ENCODE measurements at places on chromosomes 5 and 9.

- DNase-seq = no peak
Measured at GRCh38 chr5:68949256-68949655, 144.6 kb upstream of the SLC30A5 start.

DNA sequence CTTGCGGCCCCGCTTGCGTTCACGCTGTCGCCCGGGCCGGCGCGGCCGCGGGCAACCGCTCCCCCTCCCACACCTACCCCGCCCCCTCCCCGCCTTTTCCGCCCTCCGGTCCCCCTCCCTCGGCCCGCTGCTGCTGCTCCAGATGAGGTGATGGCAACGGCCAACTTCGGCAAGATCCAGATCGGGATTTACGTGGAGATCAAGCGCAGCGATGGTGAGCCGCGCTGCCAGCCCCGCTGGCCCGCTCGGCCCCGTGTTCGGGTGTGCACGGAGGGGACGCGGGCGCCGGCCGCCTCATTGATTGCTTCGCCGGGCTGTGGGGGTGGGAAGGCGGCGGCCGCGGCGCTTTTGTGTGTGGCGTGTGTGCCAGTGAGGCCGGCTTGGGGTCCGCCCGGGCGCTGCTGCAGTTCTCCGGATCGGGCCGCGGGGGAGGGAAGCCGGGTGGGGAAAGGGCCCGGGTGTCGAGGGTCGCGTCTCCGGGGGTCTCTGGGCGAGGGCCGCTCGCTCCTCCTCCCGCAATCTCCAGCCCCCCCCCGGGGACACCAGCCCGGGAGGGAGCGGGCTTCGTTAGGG is 403 bp downstream of the KIF2A start:
- no peak for DNase-seq

DNA sequence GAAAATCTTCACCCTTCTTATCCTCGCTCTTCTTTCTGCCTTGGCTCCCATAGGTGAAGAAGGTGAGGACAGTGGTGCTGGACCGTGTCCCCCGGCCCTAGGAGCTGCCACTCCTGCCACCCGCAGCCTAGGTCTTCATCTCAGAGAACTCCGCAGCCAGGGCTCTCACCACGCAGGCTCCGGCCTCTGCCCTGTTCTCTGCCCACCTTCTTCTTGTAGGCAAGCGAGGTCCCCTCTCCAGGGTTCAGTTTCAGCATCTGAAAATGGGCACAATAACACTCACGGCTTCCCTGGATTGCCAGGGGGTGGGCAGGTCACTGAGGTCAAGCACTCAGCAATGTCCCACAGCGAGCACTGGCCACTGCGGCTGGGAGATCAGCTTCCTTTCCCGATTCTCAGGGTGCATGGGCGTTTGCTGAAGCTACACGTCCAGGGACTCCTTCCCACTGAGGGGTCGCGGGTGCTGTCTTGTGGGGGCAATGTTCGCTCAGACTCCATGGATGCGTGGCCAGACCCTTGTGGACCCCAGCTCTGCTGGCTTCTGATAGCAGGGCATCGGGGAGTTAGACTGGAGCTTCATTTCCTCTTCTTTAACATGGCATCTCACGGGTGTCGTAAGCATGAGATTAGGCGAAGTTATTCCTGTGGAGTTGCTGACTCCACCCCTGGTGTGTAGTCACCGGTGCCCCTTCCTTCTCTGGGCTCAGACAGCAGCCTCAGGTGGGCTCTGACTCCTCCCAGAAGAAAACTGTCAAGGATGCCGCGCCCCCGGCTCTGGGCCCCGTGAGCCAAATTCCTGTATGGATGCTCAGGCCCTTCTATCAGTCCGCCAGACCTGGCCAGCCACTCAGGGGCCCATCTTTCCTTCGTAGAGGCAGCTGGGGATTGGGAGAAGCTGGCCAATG is 145.1 kb upstream of the IRX2 start:
- no peak for DNase-seq

GRCh38 chr9:76298521-76299144 is 95.6 kb downstream of the RFK start:
- DNase-seq = no peak

DNA sequence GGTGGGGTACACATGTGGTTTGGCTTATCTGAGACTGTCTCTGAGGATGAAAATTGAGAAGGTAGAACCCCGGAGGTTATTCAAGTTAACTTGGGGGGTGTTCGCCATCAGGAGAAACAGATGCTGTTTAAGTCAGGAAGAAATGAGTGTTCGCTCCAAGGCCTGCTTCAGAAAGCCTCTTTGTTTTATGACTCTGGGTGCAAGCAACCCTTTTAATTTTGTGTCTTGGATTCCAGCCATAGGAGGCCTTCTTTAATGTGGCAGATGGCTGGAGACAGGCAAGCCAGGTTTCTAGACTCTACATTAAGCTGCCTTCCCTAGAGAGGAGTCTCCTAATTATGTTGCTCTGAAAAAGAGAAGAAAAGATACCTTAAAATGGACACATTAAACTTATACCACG is 4.2 kb upstream of the SMAD5 start:
- DNase-seq = no peak

DNA sequence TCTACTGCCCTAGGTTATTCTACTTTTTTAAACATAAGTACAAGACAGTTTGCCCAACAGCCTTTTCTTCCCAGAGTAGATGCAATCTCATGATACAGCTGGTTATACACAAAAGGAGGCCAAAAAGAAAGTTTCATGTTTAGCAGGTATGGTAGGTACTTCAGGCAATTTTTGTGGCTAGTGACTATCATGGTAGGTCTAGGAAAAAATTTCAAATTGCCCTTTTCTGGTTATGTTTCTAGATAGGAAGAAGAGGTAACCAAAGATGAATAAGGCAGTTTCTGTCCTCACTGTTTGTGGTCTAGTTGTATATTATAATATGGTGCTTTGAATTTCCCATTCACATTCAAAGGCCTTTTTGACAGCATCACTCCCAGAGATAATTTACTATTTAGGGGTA is 19.7 kb downstream of the MEGF9 start:
- no peak for DNase-seq

- DNase-seq = no peak
Measured at GRCh38 chr9:131918481-131918880, 161.2 kb downstream of the MED27 start.

DNA sequence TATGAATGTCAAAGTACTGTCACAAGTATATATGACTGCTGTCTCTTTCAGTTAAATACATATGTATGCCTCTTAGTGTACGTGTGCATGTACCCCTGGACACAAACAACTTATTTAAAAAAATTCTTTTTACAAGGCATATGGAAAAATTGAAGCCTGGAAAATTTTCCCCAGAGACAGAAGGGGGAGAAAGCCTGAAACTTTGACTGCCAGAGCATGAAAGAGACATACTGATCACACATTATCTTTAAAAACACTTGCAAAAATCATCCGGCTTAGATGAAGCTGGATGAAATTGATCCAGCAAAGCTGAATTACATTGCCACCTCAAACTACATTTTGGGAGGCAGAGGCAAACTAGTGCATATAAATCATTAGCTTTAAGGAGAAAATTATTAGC is 88.0 kb upstream of the NFIB start:
- DNase-seq = no peak

- DNase-seq = no peak
Measured at GRCh38 chr9:95116002-95116807, 201.3 kb downstream of the FANCC start.

- DNase-seq = no peak
Measured at GRCh38 chr5:75536694-75537360, 25.1 kb downstream of the POLK start.

GRCh38 chr5:177312649-177313181 is 1.0 kb upstream of the MXD3 start:
- no peak for DNase-seq

DNA sequence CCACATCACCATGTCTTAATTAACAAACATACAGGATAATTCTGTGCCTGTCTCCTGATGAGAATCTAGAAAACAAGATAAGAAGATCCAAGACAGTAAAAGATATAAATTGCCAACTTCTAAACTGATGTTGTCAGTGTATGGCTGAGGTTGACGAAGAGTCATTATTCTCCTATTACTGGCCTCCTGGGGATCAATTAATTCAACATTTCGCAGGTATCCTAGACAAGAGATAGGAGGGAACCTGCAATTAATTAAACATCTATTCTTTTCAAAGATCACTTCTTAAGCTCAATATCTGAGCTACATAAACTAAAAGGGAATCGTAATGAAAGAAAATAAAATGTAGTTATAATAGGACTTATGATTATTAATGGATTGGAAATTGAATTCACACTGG is 232.0 kb upstream of the GRIA1 start:
- no peak for DNase-seq

GRCh38 chr5:42624912-42625311 is 131.7 kb upstream of the CCDC152 start:
- no peak for DNase-seq

- DNase-seq = no peak
Measured at GRCh38 chr5:178998441-178998840, 3.3 kb upstream of the GRM6 start.

DNA sequence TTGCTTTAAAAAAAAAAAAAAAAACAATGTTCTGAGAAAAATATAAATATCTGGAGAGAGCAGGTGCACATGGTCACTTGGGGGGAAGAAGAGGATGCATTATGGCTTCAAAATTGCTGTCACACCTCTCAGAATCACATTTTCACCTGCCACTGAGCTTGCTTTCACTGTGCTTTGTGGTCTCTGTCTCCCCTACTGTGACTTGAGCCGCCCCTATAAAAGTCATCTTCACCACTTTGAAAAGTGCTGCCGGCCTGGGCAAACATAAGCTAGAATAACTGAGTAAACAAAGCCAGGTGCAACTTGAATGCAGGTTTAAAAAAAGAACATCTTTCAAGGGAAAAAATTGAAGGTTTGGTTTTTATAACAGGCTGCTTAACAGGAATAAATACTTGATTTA is 368.1 kb upstream of the GRIA1 start:
- DNase-seq = no peak

- DNase-seq = no peak
Measured at GRCh38 chr5:160514866-160515265, 93.2 kb downstream of the PTTG1 start.

GRCh38 chr9:134548185-134548584 is 93.4 kb upstream of the COL5A1 start:
- DNase-seq = no peak

DNA sequence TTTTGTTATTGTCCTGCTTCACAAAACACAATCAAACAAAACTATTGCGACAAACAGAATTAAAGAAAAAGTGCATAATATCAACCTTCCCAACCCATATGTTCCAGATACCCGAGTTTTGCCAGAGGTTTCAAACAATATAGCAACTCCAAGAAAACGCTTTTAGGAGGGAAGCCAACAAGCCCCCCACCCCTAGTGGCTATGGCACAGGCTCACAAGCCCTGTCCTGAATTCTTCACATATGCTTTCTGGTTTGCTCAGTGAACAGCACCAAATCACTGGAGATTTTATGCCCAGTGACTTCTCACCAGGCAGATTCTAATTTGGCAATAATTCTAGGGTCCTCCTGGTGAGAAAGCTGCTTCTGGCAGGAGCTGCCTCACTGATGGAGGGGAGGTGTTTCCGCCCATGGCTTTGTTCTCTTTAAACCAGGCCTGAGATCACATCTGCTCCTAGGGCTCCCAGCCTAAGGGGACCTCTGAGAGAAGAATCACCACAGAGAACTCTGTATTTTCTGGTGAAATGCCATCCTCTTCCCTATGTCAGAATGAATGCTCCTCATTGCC is 1982.4 kb downstream of the EFNA5 start:
- DNase-seq = no peak

DNA sequence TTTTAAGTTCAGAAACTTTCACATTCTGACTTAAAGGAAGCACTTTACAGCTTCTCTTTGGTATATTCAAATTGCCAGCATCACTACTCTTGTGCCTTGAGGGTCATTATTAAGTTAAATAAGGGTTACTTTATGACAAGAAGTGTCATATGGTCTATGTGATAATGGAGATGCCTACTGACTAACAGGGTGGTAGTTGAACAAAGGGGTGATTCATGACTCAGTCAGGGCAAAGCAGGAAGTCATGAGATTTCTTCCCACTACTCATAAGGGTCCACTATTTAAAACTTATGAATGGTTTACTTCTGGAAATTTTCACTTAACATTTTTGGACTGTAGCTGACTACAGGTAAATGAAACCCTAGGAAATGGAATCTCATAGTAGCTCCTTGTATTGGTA is 938.3 kb upstream of the PTPRD start:
- DNase-seq = no peak

- DNase-seq = no peak
Measured at GRCh38 chr9:89455356-89455824, 42.5 kb downstream of the SEMA4D start.

GRCh38 chr9:6367128-6367890 is 39.1 kb downstream of the TPD52L3 start:
- no peak for DNase-seq

DNA sequence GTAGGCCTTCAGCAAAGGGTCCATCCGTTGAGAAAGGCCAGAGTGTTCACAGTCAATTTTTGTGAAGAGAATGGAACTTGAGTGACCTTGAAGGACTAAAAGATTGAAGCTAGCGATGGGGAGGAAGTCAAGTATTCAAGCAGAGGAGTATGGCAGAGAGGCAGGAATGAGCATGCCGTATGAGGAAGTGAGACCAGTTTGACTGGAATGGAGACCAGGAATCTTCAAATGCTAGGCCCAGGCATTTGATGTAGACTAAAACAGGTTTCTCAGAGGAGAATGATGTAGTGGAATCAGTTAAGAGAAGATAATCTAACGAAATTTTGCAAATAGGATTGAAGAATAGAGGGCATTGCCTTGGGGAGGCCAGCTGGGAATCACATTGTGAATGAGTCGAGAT is 90.4 kb upstream of the SEMA6A start:
- DNase-seq = no peak

DNA sequence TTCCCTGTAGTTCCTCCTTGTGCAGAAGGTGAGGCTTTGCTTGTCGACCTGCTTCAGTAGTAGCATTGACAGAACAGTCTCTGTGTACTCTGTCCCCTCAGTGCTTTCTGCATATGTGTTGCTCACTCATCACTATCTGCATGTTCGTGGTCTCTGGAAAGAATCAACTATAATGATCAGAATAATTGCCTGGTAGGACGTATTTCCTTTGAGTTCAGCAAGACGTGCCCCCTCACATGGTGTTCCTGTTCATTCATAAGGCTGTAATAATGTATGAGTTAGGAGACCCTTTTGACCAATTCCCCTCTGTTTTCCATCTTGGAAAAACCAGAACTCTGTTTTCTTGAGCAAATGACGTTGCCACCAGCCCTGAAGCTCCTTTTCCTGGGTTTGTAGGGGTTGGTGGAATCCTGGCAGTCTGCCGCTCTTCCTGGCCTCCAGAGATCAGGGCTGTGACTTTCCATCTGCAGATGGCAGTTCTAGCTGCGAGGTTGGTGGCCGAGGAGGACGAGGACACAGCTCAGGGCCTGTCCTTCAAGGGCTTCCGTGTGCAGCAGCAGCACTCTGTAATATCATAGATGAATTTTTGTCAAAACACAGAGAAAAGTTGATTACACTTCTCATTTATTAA is 61.9 kb downstream of the EXOSC2 start:
- no peak for DNase-seq
